Neuronal stem cell (in vitro differentiated cells): ENCODE measurements at places on chromosomes 13 and 19.

GRCh38 chr13:109274188-109274821 lies 512.1 kb downstream of the IRS2 start:
- H3K36me3 ChIP-seq = no peaks in the 10 kb centered on the region
- no peaks in the 10 kb centered on the region for H3K27me3 ChIP-seq
- peak; percentile 82 for DNase-seq
- peaks cover 7% of the 10 kb centered on the region for H3K4me1 ChIP-seq
- H3K4me3 ChIP-seq = no peak overlapping the region
- H3K27ac ChIP-seq = peak overlapping the region; percentile 70

DNA sequence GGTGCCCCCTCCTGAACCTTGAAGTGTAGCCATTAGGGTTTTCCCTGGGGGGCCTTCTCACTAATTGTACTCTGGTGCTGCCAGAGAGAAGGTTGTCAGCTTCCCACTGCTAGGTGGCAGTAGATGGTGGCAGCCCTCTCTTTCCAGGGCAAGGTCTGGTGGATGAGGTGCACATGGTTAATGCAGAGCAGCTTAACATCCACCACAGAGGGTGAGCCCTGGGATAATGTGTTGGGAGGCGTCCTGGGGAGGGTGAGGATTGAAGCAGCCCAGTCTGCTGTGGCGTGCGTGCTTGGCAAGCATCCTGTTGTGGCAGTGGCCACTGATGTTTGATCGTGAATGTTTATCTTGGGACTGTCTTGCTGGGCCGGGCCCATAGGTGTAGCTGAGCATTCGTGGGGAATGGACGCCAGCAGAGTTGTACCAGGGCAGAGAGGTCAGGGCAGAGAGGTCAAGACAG lies 5.8 kb downstream of the EGLN2 start:
- no peak overlapping the region for H3K27ac ChIP-seq
- no peak for DNase-seq
- no peak overlapping the region for H3K4me3 ChIP-seq
- H3K27me3 ChIP-seq = no peaks in the 10 kb centered on the region
- H3K36me3 ChIP-seq = peaks cover 93% of the 10 kb centered on the region

- H3K36me3 ChIP-seq = no peaks in the 10 kb centered on the region
- no peak for DNase-seq
- H3K4me1 ChIP-seq = peaks cover 5% of the 10 kb centered on the region
- H3K27ac ChIP-seq = no peak overlapping the region
These were observed 33.4 kb downstream of the MBNL2 start for GRCh38 chr13:97255515-97256021.

GRCh38 chr13:84553227-84553626 lies 671.0 kb upstream of the SLITRK1 start:
- no peaks in the 10 kb centered on the region for H3K36me3 ChIP-seq
- no peak overlapping the region for H3K4me3 ChIP-seq
- H3K27ac ChIP-seq = no peak overlapping the region
- H3K4me1 ChIP-seq = no peaks in the 10 kb centered on the region
- no peaks in the 10 kb centered on the region for H3K27me3 ChIP-seq

DNA sequence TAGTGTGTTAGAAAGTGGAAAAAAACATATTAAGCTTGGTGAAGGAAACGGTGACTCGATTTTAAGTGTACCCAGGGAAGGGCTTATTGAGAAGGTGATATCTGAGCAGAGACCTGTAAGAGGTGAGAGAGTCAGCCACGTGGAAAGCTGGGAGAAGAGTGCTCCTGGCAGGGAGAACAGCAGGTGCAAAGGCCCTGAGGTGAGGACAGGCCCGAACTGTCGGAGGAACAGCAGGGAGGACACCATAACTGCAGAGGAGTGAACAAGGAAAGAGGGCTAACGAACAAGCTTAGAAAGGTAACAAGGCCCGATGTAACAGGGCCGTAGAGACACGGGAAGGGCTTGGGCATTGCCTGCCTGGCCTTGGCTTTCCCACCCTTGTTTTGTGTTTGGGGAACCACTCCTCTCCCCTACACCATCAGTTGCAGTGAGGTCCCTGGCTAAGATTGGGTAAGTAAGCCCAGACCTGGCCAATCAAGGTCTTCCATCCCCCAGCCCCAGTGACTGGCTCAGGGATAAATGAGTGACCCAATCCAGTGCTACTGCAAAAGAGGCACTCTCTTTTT lies 7.3 kb downstream of the ATP4A start:
- H3K27ac ChIP-seq = no peak overlapping the region
- H3K4me3 ChIP-seq = no peak overlapping the region
- no peak for DNase-seq
- peaks cover 60% of the 10 kb centered on the region for H3K27me3 ChIP-seq

DNA sequence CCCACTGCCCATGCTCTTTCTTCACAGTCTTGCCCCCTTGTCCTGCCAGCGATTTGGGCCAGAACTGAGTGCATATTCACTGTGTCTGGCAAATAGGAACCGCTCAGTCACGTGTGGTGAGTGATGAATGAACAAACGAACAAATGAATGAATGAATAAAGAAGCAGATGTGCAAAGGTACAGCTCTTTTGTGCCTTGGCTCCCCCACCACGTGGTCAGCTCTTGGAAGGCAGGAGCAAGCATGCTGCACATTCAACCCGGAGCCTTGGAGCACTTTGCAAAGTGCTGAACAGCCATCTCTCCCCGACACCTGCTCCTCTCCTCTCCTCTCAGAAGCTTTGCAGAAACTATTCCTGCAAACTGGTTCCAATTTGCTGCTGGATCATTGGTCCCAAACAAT lies 52.4 kb downstream of the LATS2 start:
- H3K4me1 ChIP-seq = no peaks in the 10 kb centered on the region
- H3K27ac ChIP-seq = no peak overlapping the region
- no peak overlapping the region for H3K4me3 ChIP-seq
- DNase-seq = no peak
- H3K36me3 ChIP-seq = peaks cover 1% of the 10 kb centered on the region

DNA sequence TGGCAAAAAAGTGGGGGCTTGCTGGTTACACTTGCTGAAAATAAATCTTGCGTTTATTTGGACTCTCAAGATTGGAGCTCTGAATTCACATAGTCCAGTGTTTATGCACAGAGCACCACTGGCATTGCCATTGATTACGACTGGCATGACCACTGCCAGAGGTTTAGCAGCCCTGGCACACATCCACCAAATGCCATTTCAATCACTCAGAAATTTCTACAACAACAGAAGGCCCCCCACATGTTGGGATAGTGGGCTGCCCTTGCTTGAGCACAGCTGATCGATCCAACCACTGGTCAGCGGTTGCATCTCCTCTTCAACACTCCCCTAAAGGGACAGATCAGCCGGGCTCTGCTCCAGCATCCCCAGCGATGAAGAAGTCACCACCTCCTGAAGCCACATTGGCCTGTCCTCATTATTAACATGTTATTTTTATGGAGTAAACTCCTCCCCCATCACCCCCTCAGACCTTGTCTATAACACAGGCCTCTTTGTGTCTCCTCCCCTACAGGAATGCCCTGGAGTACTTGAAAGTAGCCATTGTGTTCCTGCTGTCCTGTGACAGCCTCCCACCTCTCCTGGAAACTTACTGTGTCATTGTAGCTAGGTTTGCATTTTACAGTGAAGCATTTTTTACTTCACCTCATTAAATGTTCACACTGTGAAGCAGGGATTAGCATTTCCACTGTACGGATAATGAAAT lies 51.3 kb downstream of the CDADC1 start:
- H3K27ac ChIP-seq = no peak overlapping the region
- H3K4me1 ChIP-seq = no peaks in the 10 kb centered on the region
- no peaks in the 10 kb centered on the region for H3K36me3 ChIP-seq
- no peak for DNase-seq

DNA sequence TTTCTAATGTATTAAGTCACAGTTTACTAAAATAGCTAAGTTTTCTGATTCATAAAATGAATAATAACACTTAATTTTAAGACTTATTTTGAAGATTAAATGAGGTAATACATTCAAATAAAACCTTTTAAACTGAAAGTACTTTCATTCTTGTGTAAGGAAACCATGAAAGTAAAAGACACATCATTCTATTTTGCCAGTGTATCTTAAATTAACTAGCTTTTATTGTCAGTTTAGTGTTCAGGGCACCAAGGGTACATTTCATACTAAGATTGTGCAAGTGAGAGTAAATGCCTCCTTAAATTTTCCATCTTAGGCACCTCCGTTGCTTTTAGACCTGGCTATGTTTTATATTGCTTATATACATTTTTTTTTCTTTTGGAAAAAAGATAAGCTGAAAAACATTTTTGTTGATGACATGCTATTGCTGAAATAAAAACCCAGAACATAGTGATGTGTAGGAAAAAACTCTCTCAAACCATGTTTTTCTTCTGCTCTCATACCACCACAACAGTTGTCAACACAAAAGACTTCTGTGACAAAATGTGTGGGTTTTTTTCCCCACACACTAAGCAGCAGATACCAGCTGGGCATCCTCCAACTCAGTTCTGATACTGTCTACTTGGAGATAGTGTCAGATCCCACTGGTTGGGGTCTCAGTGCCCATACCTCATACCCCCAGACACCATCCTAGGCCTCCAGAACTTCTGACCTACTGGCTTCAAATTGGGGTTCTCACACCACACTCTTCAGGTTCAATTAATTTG lies 30.7 kb upstream of the LPAR6 start:
- no peak overlapping the region for H3K27ac ChIP-seq
- H3K4me1 ChIP-seq = no peaks in the 10 kb centered on the region
- H3K27me3 ChIP-seq = no peaks in the 10 kb centered on the region
- no peak overlapping the region for H3K4me3 ChIP-seq

DNA sequence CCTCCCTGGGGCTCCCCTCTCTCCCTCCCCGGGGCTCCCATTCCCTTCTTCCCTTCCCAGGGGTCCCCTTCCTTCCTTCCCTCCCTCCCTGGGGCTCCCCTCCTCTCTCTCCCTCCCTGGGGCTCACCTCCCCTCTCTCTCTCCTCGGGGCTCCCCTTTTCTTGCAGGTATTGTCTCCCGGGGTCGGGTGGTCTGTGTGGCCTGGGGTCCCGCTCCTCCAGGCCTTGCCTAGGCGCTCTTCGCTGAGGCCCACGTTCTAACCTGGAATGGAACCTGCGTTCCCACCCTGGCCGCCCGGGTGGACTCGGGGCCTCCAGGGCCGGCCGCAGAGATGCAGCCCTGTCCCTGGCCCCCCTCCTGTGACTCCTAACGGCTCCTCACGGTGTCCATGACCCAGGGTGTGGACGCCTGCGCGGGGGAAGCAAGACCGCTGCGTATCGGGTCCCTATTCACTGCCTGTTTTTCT lies 940 bp upstream of the DCUN1D2 start:
- no peak overlapping the region for H3K27ac ChIP-seq
- peaks cover 15% of the 10 kb centered on the region for H3K4me1 ChIP-seq
- DNase-seq = peak; percentile 21
- peak overlapping the region; percentile 78 for H3K4me3 ChIP-seq

- peak overlapping the region; percentile 91 for H3K27ac ChIP-seq
- DNase-seq = no peak
- H3K27me3 ChIP-seq = no peaks in the 10 kb centered on the region
- H3K4me3 ChIP-seq = peak overlapping the region; percentile 69
- H3K36me3 ChIP-seq = peaks cover 16% of the 10 kb centered on the region
These were observed 11.5 kb upstream of the CAPNS1 start for GRCh38 chr19:36128392-36128736.

DNA sequence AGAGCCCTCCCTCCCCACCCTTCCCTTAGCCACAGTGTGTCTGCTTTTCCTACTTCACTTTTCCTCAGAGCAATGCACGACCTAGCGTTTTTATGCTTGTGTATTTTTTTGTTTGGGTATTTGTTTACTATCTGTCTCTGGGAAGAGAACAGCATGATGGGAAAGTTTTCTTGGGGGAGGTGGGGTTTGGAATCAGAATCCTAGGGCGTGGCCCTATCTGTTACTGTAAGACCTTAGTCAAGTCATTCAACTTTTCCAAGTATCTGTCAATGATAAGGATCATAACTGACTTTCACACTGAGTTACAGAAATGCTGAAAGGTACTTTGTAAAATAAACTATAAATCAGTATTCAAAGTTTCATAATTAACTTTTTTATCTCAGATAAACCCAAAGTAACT lies 146.3 kb upstream of the WASF3 start:
- no peak overlapping the region for H3K27ac ChIP-seq
- no peaks in the 10 kb centered on the region for H3K27me3 ChIP-seq
- no peak overlapping the region for H3K4me3 ChIP-seq
- DNase-seq = no peak
- H3K36me3 ChIP-seq = peaks cover 6% of the 10 kb centered on the region
- no peaks in the 10 kb centered on the region for H3K4me1 ChIP-seq

- no peaks in the 10 kb centered on the region for H3K36me3 ChIP-seq
- H3K4me3 ChIP-seq = no peak overlapping the region
- DNase-seq = no peak
- no peaks in the 10 kb centered on the region for H3K27me3 ChIP-seq
- H3K27ac ChIP-seq = no peak overlapping the region
These were observed 51.6 kb upstream of the EHD2 start for GRCh38 chr19:47661611-47662010.

GRCh38 chr19:35220315-35220921 lies 8.1 kb downstream of the FAM187B start:
- no peaks in the 10 kb centered on the region for H3K4me1 ChIP-seq
- DNase-seq = no peak
- no peaks in the 10 kb centered on the region for H3K27me3 ChIP-seq
- no peaks in the 10 kb centered on the region for H3K36me3 ChIP-seq

DNA sequence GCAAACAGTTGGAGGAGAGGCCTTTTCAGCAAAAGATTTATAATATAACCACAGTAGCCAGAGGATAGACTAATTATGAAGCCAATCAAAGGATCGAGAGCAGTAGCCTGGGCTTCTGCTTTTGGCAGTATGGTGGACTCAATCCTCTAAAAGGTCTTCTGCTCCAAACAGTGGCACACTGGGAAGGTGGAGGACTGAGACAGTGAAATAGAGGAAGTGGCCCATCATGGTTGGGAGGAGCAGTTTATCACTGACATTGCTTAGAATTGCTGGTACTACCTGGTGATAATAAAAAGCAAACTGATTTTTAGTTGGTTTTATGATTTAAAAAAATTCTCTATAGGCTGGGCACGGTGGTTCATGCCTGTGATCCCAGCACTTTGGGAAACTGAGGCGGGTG lies 20.9 kb upstream of the PLAUR start:
- H3K27ac ChIP-seq = no peak overlapping the region
- peaks cover 9% of the 10 kb centered on the region for H3K27me3 ChIP-seq
- no peaks in the 10 kb centered on the region for H3K36me3 ChIP-seq
- no peak overlapping the region for H3K4me3 ChIP-seq

DNA sequence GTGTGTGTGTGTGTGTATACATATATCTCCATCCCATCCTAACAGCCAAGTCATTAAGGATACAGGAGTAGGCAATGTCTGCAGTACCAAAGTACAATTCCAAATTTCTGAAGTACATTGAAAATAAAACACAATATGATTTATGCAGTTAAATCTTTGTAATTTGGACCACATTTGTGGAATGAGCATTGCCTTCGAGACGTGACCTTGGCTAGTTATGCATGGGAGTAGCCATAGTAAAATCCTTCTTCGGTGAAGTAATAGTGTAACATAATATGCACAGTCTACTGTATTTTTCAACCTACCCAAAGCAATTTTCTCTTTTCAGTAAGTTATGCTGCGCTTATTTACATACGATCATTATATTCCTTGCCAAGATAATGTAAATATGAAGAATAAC lies 665.7 kb upstream of the GPC6 start:
- H3K27me3 ChIP-seq = no peaks in the 10 kb centered on the region
- no peaks in the 10 kb centered on the region for H3K36me3 ChIP-seq
- DNase-seq = no peak
- no peak overlapping the region for H3K4me3 ChIP-seq
- no peak overlapping the region for H3K27ac ChIP-seq
